Stimulated activated CD4-positive, alpha-beta T cell treated with anti-CD3 and anti-CD28 coated beads, Interleukin-1b, Interleukin-23, amount 100 ng/mL, for 1 hour (primary cell): ENCODE measurements at places on chromosomes 3 and 15.

- DNase-seq = peak; percentile 26
These were observed 171.6 kb downstream of the SV2B start for GRCh38 chr15:91271565-91272153.

DNA sequence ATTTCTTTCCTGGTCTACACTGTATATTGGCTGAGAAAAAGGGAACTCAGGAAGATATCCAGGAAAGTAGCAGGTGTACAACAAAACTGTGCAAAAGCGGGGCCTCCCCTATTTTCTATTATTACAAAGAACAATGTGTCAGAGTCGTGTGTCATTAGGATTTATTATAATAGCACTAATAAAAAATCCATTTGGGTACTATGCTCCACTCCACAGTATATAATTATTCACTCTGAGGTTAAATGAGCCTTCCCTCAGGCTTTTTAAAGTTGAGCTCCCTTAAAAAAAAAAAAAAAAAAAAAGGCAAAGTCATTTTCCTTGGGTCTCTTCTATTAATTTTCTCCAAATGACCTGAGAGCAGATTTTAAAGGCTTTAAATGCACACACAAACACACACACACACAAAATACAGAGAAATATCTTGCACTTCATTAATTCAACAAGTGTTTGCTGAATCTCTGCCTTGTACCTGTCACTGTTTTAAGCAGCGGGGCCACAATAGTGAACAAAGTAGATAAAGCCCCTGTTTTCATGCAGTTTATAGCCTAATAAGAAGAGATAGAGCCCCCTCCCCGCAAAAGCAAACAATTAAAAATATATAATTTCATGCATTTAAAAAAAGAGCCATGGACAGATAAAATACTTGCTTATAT lies 1.3 kb upstream of the DPP8 start:
- no peak for DNase-seq

DNA sequence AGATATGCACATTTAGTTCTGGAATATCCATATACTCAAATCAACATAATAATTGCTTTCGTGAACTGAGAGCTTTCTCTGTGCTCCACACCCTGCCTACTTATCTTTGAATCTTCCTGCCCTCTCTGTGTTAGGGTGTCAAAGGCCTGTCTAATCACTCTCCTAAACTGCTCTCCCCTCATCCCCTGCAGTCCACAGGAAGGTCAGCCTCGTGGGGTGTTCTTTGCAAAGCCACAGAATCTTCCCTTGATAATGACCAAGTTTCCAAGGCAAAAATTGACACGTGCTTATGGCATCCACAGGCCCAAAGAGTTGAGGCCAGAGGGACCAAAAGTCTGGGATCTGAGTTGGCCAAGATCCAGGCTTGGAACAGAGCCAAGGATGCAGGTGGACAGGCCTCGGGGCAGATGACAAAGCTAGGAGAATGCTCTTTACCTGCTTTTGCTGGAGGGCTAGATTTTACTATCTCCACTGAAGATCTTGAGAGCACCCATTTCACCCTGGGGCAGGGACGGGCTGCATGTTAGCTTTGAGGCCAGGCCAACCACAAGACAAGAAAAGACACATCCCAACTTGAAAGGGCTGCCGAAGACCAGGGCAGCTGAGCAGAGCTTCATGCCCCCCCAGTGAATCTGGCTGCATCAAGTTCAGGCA lies 20.4 kb downstream of the BHLHE40 start:
- no peak for DNase-seq

DNA sequence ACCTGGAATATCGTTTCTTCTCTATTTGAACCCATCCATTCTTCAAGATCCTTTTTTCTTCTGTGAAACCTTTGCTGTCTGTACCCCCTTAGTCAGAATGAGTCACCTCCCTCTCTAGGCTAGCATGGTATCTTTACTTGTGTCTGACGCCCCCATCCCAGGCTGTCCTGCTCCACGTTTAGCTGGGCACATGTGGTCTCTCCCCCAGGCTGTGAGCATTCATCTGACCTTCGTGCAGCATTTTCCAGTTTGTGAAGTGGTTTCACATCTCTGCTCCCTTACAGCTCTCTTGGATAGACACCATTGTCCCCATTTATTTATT lies 14.3 kb upstream of the TLE3 start:
- no peak for DNase-seq

- no peak for DNase-seq
These were observed 28.8 kb upstream of the GYG1 start for GRCh38 chr3:148962513-148962912.

- no peak for DNase-seq
These were observed at the start of gene FBXL2 for GRCh38 chr3:33277193-33277882. Gene FBXL2, plus strand, starts transcription at chr3:33277442. Its CDS starts 71 bp downstream, at chr3:33277513.

- no peak for DNase-seq
These were observed 99.0 kb downstream of the TMCC1 start for GRCh38 chr3:129794311-129795185.

DNA sequence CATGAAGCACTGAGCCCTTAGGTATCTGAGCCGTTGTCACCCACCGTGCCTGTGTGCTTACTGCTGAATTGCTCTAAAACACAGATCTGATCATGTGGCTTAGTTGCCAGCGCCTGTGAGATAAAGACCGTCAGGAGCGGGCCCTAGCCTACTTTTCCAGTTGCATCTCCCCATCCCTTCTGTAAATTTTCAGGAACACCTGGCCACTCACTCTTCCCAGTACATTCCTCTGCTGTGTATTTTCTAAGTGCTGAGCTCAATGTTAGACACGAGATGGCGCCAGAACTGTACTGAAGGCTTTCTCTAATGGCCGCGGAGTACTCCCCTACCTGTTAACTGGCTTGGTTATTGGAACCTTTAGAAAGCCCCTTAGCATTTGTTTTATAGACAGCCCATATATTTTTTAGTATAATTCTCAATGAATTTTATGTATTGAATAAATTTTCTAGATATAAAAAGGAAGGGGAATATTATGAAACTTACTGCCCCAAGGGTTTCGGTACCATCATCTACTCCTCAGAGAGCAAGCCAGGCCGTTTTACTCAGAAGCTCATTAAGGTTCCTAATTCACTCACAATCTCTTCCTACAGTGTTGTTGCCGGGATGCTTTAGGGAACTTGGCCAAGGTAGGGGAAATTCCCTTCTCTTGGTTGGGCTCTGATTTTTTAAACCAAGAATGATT lies 16.7 kb upstream of the WNT7A start:
- DNase-seq = peak; percentile 32

- DNase-seq = no peak
These were observed 72.1 kb downstream of the CLSTN2 start for GRCh38 chr3:140007081-140007480.

DNA sequence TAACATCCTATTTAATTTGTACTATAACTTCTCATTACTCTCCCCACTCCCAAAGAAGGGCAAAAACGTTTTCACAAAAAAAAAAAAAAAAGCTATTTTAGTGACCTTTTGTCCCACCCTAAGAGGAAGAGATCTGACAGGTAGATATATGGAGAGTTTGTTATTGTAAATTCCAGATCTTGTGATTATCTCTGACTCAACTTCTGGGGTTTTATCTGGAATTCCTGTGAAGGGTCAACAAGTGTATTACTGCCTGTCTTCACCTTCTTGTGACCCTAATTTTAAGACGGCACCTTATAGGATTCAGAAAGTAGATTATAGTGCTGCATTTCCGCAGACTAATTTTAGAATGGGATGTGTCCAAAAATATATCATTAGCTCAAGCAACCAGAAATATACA lies 205.9 kb upstream of the CDIN1 start:
- DNase-seq = no peak

DNA sequence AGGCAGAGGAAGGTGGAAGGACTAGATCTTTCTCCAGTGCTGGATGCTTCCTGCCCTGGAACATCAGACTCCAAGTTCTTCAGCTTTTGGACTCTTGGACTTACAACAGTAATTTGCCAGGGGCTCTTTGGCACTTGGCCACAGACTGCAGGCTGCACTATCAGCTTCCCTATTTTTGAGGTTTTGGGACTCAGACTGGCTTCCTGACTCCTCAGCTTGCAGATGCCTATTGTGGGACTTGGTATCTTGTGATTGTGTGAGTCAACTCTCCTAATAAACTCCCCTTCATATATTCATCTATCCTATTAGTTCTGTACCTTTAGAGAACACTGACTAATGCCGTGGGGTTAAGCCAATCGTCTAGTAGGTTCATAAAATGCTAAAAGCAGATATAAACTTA lies 8.8 kb upstream of the B3GNT5 start:
- no peak for DNase-seq

GRCh38 chr15:70078578-70079417 lies 18.9 kb downstream of the TLE3 start:
- DNase-seq = no peak

- DNase-seq = no peak
These were observed 197.8 kb upstream of the ZNF717 start for GRCh38 chr3:75983111-75983510.

- no peak for DNase-seq
These were observed 238.0 kb downstream of the PLCL2 start for GRCh38 chr3:17122758-17123157.

DNA sequence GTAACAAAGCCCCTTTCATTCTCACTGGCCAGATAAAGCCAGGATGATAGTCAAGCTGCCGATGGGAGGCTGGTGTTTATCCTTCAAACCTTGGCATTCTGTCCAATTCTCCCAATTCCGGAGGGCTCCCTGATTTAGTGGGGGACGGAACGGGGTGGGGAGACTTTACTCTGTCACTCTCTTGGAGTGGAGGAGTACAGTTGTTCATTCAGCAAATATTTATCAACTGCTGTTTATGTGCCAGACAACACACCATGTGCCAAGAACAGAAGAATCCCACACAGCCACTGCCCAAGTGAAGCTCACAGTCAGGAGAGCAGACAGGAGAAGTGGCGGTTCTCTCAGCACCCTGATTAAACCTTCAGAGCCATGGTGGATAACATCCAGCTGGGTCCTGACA lies 63.3 kb downstream of the WNT5A start:
- DNase-seq = no peak

DNA sequence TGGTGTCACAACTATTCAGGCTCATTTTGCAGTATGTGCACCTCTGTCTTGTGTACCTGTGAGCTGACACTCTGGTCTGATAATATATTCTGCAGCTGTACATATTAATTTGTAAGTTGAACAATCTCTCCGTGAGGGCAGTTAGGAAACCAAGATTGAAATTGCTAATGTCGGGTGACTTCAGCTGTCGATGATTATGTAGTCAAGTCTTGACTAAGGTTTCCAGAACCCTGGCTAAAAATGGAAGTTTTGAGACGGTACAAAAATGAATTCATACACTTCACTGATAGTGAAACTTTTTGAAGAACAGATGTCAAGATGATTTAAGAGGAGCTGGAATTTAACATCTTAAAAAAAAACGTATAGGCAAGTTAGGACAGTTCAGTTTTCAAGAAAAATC lies 196.8 kb upstream of the ICE2 start:
- no peak for DNase-seq

DNA sequence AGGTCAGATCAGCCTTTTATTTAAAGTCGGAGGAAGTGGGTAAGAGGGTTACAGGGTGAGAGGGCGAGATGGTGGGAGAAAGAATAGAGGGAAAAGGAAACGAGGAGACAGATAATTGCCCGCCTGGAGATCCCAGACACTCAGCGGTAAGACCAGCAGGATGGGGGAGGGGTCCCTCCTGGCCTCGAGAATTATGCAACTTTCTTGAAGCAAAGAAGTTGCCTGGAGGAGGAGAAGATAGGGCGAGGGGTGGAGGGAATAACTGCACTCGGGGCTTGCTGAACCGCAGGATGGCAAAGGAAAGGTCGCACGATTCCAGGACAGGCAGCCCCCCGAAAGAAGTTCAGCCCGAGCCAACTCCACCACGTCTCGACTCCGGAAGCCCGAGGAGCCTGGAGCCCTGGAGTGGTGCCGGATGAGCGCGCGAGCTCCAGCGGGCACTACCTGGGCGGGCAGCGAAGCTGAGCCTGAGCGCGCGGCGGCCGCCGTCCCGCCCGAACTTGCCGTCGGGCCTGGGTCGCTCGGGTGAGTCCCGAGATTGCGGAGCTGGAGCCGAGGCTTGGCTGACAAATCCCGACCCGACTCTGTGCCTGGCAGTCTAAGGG lies 402 bp downstream of the WWTR1 start:
- DNase-seq = no peak

DNA sequence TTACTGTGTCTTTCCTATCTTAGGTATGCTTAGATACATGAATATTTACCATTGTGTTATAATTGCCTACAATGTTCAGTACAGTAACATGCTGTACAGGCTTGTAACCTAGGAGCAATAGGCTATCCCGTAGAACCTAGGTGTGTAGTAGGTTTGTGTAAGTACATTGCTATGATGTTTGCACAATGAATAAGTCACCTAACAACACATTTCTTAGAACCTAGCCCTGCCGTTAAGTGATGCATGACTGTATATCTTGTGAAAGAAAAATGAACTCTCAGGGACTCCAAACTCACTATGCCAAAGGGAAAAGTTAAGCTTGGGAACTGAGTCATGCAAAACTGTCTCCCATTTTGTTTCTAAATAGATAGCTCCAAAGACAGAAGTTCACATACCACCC lies 91.5 kb upstream of the ACP3 start:
- DNase-seq = no peak

DNA sequence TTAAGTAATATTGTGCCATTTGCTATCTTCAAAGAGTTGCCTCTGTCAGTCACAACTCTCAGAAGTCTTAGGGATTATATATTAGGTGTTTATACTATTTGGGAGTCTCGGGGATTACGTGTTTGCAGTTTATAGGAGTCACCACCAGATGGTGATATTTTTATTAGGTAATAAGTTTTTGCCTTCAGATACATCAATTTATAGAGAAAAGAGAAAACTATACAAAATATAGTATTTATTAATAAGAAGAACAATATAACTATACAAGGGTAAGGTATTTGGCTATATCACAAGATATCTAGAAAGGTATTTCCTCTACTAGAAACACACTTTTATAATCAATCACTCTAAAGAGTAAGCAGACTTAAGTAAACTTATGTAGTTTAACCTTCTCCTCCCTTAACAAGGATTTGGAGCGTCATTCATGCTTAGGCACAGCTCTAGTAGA lies 10.7 kb upstream of the DHX36 start:
- DNase-seq = no peak

- no peak for DNase-seq
These were observed 34.0 kb downstream of the PCSK6 start for GRCh38 chr15:101455291-101456025.

- DNase-seq = no peak
These were observed 161.3 kb upstream of the SLC2A2 start for GRCh38 chr3:171187706-171188290.

- DNase-seq = no peak
These were observed 137.0 kb upstream of the CRBN start for GRCh38 chr3:3316521-3316920.

GRCh38 chr15:68488966-68489365 lies 57.0 kb upstream of the ITGA11 start:
- DNase-seq = no peak

GRCh38 chr3:169146866-169147237 lies 516.7 kb downstream of the MECOM start:
- no peak for DNase-seq

GRCh38 chr3:72099326-72100079 lies 314.6 kb upstream of the PROK2 start:
- no peak for DNase-seq

- DNase-seq = no peak
These were observed 6.7 kb downstream of the IDH2 start for GRCh38 chr15:90095521-90095959.
